ENCODE measurements at places on chromosomes 12 and 14. TPM values are rescaled to one million over a fixed set of nuclear protein-coding genes. Genes with fewer than 3 reads are reported as not detected.

Gene PPFIBP1
- total RNA-seq = 86.9 TPM

GRCh38 chr14:99234355-99234754 is 37.6 kb downstream of the BCL11B start:
- H3K4me1 ChIP-seq = peaks cover 48% of the 10 kb centered on the region
- H3K27ac ChIP-seq = no peak overlapping the region
- no peak for DNase-seq
- no peaks in the 10 kb centered on the region for H3K27me3 ChIP-seq
- H3K36me3 ChIP-seq = no peaks in the 10 kb centered on the region
- H3K4me3 ChIP-seq = no peak overlapping the region

Gene OAS2
- total RNA-seq = 0.26 TPM

GRCh38 chr14:56959869-56960268 is 149.6 kb upstream of the OTX2 start:
- no peaks in the 10 kb centered on the region for H3K4me1 ChIP-seq
- no peaks in the 10 kb centered on the region for H3K27me3 ChIP-seq
- H3K27ac ChIP-seq = no peak overlapping the region

Gene KCNH3
- total RNA-seq = 0.08 TPM

GRCh38 chr14:74400919-74401503 is 25.0 kb downstream of the SYNDIG1L start:
- no peak for DNase-seq
- H3K27me3 ChIP-seq = peaks cover 7% of the 10 kb centered on the region
- no peaks in the 10 kb centered on the region for H3K36me3 ChIP-seq
- H3K4me1 ChIP-seq = no peaks in the 10 kb centered on the region
- no peak overlapping the region for H3K4me3 ChIP-seq

DNA sequence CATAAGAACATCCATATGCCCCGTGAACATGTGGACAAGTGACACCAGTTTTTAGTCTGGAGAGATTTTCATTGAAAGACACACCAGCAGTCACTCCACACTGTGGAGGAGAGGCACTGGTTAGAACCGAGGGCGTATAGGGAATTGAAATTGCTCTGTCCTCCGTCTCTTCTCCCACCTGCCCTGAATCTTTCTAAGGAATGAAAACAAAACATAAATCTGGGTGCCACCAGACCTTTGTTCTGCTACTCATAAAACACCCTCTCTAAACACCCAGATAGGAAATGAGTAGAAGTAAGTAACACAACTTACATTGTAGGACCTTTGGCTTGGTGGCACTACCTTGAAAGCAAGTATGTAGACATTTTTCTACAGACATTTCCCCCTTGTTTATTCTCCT is 37.1 kb upstream of the STON2 start:
- no peak overlapping the region for H3K27ac ChIP-seq
- H3K36me3 ChIP-seq = no peaks in the 10 kb centered on the region
- H3K4me3 ChIP-seq = no peak overlapping the region
- H3K27me3 ChIP-seq = peaks cover 39% of the 10 kb centered on the region
- no peak for DNase-seq

DNA sequence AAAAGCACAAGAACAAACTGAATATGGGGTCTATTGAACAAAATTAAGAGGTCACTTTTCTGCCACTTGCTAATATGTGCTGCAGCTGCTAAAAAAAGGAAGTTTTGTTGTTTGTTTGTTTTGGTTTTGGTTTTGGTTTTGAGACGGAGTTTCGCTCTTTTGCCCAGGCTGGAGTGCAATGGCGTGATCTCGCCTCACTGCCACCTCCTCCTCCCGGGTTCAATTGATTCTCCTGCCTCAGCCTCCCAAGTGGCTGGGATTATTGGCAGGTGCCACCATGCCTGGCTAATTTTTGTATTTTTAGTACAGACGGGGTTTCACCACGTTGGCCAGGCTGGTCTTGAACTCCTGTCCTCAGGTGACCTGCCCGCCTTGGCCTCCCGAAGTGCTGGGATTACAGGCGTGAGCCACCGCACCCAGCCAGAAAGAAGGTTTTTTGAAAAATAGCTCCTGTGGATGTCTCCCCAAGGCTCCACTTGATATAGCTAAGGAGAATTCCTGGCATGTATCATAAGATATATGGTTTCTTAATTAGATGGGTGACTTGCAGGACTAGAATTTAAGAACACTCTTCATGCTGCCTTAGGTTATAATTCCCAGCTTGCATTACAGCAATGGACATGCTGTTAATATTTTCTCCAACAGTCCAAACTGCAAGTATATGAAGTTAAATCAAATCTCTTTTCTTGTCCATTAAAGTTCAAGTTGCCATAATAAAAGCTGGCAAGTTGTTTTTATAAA is 237.6 kb upstream of the AMIGO2 start:
- no peak for DNase-seq
- no peak overlapping the region for H3K4me3 ChIP-seq
- H3K36me3 ChIP-seq = no peaks in the 10 kb centered on the region

GRCh38 chr12:67795236-67795635 is 146.7 kb downstream of the DYRK2 start:
- DNase-seq = no peak
- H3K4me1 ChIP-seq = peaks cover 6% of the 10 kb centered on the region
- H3K27me3 ChIP-seq = no peaks in the 10 kb centered on the region
- H3K4me3 ChIP-seq = no peak overlapping the region
- H3K27ac ChIP-seq = no peak overlapping the region
- no peaks in the 10 kb centered on the region for H3K36me3 ChIP-seq

Gene RASAL1
- total RNA-seq = not detected

Gene FGF6
- not detected for total RNA-seq

Gene SLC25A29
- total RNA-seq = 22.3 TPM

DNA sequence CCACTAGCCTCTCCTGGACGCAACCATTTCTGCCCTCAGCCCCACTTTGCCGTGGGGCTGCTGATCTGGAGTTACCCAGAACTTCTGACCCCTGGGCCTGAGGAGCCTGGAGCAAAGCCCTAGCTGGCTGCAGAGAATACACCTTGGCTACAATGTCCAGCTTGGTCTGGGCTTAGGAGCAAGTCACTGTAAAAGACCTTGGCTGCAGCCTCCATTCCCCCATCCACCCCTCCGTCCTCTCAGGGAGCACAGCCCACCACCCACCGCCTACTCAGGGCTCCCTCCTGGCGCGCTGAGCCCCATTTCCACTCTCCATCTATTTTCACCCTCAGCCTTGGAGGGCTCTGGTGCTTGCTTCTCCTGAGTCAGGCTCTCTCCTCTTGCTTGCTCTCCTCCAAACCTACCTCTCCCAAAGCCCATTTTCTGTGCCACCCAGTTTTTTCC is 42.9 kb downstream of the ERH start:
- no peak overlapping the region for H3K27ac ChIP-seq
- no peaks in the 10 kb centered on the region for H3K36me3 ChIP-seq
- H3K27me3 ChIP-seq = no peaks in the 10 kb centered on the region
- H3K4me3 ChIP-seq = no peak overlapping the region

Gene GZMH
- total RNA-seq = not detected

Gene FAM186B
- 0.06 TPM for total RNA-seq

- DNase-seq = no peak
- no peaks in the 10 kb centered on the region for H3K27me3 ChIP-seq
- no peak overlapping the region for H3K27ac ChIP-seq
- H3K4me1 ChIP-seq = no peaks in the 10 kb centered on the region
- no peaks in the 10 kb centered on the region for H3K36me3 ChIP-seq
- no peak overlapping the region for H3K4me3 ChIP-seq
Measured at GRCh38 chr14:72254937-72255472, 322.8 kb downstream of the RGS6 start.

Gene OR6C2
- total RNA-seq = not detected

DNA sequence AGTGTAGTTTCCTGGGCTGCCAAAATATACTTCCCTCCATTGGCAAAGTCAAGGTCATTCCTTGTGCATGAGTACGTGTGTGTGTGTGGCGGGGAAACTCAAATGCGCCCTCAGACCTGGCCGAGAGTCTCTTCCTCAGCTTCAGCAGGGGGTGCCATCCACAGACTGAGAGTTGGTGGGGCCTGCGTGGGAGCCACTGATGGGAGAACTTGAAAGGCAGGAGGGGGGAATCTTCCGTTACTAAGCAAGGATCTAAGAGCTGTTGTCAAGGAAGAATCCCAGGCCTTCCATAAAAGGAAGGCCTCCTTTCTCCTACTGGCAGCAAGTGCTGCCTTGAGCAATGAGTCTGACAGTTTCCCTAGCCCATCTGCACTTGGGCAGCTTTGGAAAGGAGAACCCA is 274.9 kb downstream of the EMP1 start:
- no peak overlapping the region for H3K27ac ChIP-seq
- DNase-seq = no peak
- no peaks in the 10 kb centered on the region for H3K27me3 ChIP-seq
- no peaks in the 10 kb centered on the region for H3K36me3 ChIP-seq
- no peaks in the 10 kb centered on the region for H3K4me1 ChIP-seq

Gene KRT84
- not detected for total RNA-seq
